Astrocyte of the hippocampus (primary cell): ENCODE measurements at places on chromosomes 4 and X.

- no peak for DNase-seq
These were observed 157.8 kb downstream of the RELL1 start for GRCh38 chr4:37528166-37528885.

DNA sequence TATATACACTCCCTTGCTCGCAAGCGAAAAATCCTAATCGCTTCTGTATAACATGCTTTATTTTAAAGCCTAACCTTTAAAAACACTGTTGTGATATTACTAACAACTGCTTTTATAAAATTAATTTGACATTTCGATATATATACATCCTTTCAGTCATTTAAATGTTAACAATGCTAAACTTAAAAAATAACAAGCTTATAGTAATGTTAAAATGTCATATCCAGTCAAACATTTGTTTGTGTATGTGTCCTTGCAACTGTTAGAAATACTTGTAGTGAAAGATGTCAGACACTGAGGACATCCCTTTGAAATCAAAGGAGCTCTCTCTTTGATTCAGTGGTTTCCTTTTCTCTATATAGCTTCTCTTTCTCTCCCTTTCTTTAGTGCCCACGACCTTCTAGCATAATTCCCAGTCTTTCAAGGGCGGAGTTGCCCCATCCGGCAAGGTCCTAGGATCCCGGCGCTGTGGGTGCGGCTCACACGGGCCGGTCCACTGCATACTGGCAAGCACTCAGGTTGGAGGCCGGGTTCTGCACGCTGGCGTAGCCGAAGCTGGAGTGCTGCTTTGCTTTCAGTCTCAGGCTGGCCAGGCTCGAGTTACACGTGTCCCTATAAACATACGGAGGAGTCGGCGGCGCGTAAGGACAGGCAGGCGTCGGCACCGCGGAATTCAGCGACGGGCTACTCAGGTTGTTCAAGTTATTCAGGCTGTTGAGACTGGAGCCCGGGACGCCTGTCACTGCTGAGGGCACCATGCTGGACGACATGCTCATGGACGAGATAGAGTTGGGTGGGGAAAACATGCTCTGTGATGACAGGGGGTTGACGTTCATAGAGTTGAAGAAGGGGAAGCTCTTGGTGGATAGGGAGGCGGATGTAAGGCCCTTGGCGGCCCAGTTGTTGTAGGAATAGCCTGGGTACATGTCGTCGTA is 5.0 kb downstream of the PITX2 start:
- DNase-seq, result no peak

DNA sequence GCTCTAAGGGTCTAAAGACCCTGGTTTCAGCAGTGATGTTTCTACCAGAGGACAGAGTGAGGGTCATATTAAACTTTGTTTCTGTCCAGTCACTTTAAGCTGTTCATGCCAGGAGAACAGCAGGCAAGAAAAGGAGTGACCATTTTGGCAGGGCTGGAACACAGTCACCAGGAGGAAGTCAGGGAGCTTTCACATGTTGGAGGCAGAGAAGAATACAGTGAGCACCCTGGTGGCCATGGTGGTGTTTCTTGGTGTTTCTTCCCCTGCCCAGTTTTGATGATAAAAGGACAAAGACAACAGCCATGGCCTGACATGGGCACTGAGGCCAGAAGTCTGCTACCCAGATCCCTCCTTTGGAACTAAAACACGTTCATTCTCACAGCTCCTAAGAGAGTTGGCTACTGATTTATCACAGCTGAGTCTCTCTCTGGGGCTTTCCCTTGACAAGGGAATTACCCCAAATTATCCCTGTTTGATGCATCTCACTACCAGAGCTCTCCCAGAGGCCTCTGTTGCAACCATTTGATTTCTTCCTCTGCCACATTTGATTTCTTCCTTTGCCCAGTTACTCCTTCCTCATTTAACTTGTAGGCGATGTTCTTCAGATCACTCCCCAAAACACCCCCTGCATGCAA is 106.4 kb upstream of the NWD2 start:
- no peak for DNase-seq

DNA sequence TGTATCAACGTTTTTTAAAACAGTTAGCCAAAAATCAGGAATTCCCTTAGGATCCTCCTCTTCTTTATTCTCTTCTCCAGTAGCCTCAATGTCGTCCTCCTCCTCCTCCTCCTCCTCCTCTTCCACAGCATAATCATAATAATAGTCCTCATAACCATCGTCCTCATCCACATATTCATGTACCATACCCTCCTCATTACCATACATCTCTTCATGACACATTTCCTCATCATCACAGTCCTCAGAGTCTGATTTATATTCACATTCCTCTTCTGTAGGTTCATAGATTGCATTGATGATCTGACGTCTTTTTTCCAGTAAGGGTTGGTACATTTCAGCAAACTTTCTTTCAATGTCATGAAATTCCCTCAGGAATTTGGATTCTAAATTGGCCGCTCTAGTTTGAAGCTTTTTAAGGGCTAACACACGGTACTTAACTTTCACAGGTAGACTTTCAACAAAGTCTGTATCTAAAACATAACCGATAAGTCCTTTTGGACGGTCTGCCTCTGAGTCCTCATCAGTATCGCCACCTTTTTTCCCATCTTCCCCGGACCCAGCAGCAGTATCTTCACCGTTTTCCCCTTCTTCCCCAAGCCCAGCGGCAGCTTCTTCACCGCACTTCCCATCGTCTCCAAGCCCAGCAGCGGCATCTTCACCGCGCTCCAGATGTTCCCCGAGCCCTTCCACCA is 771 bp downstream of the NAP1L2 start:
- no peak for DNase-seq

GRCh38 chrX:56803850-56804681 is 75.0 kb downstream of the NBDY start:
- no peak for DNase-seq

DNA sequence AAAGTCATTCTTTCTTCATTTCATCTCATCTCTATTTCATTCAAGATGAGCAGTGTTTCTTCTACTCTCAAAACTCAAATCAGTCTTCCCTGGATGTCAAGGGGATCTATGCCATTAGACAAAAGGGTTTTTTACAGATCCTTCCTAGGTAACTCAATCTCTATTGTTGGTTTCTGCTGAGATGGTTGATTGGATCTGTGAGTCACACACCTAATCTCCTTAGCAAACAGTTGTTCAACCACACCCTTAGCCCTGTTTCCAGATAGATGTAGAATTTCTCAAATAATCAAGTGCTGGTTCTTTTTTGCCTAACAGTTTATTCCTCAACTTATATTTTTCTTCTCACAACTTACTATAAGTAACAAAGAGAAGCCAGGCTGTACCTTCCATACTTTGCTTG is 200.5 kb downstream of the KDR start:
- DNase-seq, result no peak

- DNase-seq, result no peak
These were observed 1145.4 kb downstream of the STIM2 start for GRCh38 chr4:28006021-28006420.
